ENCODE measurements at places on chromosomes 6 and 20.
A peak's percentile ranks its signal among the peaks of the same experiment; 100 is the strongest.

- DNase-seq = no peak
Observed at GRCh38 chr20:3679749-3680700, 1.8 kb downstream of the ADAM33 start.

GRCh38 chr6:11380969-11381744, 148.7 kb upstream of the NEDD9 start:
- DNase-seq = no peak

DNA sequence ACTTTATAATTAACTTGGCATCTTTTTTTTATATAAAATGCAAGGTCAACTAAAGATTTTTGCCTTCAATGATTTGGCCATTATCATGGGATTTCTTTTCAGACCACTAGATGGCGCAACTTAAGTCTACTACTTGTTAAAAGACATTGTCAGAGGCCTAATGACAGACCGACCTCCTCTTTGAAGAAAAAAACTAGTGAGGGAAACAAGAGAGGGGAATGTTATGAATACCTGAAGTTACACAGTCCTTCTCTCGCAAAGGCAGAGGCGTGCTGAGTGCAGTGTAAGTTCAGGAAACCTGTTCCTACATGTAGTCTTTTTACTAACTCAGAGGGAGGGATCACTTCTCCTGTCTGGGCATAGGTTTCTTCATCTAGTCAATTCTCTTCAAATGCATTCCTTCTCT, 9.3 kb downstream of the TRAPPC3L start:
- DNase-seq = no peak

- no peak for DNase-seq
Observed at GRCh38 chr6:119328892-119329793, 20.4 kb downstream of the MAN1A1 start.

- DNase-seq = no peak
Observed at GRCh38 chr6:116012951-116013350, 47.7 kb downstream of the FRK start.

GRCh38 chr20:9203081-9203447, 134.2 kb downstream of the PLCB4 start:
- no peak for DNase-seq

- DNase-seq = no peak
Observed at GRCh38 chr20:62805711-62806382, 1.2 kb downstream of the OGFR start.

- DNase-seq = no peak
Observed at GRCh38 chr6:23642849-23643248, 483.2 kb upstream of the NRSN1 start.

- peak; percentile 14 for DNase-seq
Observed at GRCh38 chr6:14635195-14635594, 517.6 kb downstream of the CD83 start.

DNA sequence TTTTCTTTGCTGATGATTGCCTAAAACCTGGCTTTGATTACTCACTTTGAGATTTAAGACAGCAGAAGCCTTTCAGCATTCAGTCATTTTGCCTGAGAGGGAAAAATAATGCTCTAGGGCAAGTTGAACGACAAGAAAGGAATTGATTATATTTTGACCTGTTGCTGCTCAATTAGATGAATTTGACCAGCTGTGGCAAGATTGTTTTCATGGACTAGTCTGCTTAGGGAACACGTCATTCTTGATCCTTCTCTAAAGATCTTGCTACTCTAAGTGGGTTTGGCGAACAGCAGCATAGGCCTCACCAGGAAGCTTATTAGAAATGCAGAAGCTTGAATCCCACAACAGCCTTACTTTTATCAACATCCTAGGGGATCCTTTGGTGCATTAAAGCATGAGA, 59.7 kb upstream of the PHACTR1 start:
- no peak for DNase-seq

DNA sequence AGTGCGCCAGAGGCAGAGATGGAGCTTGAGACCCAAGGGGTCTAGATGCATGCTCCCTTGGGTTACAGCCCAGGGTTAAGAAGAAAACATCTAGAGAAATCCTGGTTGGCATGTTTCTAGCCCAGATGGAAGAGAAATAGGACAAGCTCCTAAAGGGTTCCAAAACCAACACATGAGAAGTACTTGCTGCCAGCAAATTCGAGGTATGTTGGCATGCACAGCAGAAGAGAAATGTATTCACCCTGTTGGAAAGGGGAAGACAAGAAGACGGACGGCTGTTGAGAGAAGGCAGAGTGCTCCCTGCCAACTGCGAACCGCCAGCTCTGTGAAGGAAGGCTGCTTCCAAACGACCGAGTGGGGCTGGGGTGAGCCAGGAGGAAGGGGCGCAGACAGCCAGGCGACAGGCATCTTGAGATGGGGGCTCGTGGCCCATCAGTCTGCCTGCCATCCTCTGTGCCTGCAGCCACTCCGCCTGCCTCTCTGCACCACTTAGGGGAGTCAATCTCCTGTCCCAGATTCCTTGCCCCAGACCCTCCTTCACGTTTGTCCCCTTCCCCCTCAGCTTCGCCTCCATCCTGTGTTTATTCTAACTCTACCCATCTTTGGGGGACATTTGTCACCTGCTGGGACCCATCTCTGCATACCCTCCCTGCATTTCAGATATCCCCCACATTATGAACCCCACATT, 249.2 kb downstream of the CDC5L start:
- DNase-seq = no peak

DNA sequence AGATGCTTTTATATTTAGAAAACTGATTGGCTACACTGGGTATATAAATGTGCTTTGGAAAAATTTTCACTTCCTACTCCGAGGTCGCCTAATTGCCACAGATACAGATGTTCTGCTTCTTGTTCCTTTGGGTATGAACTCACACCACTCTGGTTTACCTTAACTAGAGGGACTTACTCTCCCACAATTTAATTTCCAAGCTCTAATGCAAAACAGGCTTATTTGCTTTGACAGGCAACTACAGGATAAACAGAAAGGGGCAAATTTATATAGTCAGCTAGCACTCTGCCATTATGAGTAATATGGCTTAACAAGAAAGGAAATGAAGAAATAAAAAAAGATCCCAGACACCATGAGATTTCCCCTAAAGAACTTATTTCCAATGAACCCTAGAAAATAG, 156.9 kb upstream of the ZFP64 start:
- DNase-seq = no peak

DNA sequence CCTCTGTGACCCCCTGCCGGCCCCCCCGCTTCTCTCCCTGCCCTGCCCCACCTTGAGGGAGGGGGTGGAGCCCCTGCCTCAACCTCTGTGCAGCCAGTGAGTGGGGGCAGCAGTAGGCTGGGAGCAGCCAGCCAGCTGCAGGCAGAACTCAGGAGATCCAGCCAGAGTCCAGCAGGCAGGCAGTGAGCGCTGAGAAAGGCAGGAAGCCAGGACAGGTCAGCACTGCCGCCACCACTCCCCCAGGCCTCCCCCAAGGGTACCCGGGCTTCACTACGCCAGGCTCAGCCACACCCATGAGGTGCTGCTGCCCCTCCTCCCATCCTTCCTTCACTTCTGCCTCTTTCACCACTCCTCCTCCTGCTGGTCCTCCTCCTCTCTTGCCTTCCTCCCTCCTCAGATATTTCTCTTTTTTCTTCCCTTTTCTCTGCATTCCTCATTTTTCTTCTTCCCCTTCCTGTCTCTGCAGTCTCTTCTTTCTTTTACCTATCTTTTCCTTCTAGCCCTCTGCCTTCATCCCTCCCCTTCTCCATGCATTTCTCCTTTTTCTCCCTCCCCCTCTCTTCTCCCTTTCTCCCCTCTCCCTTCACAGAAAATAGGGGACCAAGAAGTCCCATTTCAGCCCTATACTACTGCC, 11.5 kb downstream of the TMEM63B start:
- no peak for DNase-seq

DNA sequence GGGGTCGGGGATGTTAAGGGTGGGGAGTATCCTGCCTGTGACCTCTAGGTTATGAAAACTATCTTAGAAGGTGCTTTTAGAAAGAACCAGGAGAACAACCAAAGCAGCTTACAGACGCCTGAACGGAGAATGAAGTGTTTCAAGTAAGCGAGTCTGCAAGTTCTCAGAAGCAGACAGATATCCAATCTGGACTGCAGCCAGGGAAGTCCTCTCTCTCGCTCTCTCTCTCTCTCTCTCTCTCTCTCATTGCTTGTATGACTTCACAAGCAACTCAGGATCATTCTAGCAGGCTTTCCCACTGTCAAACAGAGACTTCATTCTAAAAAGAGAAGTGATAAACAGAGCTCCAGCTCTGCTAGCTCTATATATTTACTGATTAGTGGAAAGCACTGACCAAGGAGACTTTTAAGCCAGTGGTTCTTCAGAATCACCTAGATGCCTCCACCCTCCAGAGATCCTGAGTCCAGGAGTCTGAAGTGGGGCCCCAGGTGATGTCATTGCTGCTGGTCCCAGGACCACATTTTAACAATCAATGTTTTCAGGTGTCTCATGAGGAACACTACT, 6.0 kb downstream of the TCF21 start:
- DNase-seq = no peak

GRCh38 chr6:142760152-142760551, 184.8 kb downstream of the HIVEP2 start:
- DNase-seq = no peak

DNA sequence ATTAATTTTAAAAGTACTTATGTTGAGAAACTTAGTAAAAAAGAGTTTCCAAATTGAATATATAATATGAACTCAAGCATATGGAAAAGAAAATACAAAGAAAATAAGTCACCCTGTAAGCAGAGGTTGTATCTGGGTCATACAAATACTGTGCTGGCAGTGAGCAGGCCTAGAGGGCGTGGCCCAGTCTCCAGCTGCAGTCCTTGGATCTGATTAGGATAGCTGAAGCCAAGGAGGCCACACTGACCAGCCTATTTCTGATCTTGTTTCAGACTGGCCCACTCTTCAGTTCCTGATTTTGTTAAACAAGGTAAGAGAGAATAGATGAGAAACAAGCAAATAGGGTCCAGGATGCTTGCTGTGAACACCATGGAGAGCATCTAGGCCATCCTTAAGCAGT, 228.8 kb downstream of the EPM2A start:
- DNase-seq = no peak

DNA sequence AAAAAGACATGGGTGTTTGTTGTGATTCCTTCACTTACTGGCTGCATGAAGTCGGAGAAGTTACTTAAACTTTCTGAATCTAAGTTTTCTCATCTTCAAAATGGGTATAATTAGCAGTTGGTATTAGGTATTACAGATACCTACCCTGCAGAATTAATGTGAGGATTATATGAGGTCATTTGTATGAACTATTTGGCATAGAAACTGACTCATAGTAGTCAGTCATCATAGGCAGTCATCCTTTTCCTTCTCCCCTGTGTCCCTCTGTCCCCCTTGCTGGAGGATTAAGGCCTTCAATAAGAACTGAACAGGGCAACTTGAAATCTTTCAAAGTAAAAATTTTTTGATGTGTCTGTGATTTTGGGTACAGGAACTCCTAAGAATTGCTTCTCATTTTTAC, 26.3 kb downstream of the RALGAPB start:
- no peak for DNase-seq

GRCh38 chr20:46928580-46929132, 34.0 kb downstream of the EYA2 start:
- no peak for DNase-seq

DNA sequence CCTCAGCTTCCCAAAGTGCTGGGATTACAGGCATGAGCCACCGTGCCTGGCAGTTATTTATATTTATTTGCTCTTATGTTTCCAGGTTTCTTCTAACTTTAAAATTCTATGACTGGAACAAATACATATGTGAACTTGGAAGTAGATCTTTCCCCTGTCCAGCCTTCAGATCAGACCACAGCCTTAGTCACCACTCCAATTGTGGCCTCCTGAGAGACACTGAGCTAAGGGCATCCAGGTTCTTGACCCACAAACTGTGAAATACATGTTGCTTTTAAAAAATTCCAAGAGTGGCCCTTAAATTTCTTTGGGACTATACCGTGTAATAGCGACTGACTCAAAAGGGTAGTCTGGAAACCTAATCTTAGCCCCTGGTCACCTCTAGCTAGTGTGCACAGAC, 1.5 kb upstream of the ADGRG6 start:
- DNase-seq = no peak

- DNase-seq = no peak
Observed at GRCh38 chr6:136859430-136859829, 37.0 kb downstream of the PEX7 start.

GRCh38 chr6:47344022-47344421, 34.3 kb upstream of the TNFRSF21 start:
- DNase-seq = no peak

DNA sequence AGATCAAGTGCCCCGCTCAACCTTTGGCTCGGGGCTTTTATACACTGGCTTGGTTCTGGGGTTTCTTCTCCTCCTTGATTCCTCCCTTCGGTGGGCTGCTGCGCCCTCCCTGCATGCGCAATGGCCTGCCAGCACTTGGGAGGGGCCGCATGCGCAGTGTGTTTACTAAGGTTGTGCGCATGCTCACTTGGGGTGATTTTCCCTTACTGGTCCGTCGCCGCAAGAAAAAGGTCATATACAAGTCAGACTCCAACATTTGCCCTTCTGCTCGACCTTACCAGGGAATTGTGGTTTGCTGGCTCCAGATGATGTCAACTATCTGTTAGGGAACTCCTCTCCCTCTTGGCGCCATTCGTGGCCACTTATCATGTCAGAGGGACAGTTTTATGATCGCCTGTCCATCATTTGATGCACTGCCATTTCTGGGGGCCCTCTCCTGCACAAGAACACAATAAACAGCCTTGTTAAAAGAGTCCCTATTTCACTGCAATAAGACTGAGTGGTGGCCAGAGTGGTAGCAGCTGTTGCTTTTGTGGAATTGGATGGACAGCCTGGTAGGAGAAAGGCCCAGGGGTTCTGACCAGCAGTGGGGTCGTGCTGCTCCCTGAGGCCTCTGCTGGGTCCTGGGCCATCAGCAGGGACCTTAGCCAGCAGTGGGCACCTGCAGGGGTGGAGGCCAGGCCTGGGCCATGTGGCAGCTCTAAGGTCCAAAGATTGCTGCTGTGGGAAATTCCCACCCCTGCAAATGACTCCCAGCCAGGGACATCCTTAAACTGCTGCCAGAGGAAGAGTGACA, 2.8 kb upstream of the LBP start:
- DNase-seq = no peak

DNA sequence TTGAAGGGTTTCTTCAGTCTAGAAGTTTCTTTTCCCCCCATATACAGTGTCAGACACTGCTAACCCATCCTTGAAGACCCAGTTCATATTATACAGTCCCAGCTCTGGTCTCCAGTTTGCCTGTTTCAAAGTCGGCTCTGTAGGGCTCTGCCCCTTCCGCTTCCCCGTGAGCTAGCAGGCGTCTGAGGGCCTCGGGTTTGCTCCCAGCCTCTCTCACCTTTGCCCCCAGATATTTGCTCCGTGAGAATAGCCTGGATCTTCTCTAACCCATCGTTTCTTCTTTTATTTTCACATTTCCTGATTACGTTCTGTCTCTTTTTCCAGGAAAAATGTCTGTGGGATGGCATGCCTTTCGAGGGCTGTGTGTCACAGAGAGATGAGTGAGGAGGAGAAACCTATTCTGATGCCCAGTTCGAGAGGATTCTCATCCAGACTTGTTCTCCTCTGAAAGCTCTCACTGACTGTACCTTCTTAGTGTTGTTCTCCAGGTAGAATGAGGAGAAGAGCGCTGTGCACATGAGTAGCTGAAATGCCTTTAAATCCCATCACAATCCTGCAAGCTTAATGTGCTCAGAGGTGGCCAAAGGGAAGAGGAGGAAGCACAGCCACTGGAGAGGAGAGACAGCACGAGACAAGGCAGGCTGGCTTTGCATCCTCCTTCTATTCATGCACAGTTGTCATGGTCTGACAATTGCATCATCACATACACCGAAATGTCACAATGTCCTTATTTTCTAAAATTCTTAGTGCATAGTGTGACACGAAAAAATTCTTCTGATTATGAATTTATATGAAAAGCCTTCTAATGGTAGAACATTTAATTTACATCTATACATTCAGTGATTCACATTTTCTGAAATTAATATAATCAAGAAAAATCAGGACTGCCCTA, 171.1 kb downstream of the FOXA2 start:
- no peak for DNase-seq
